ENCODE measurements at places on chromosomes 7 and 10.

GRCh38 chr7:134660242-134660785 is 13.7 kb downstream of the BPGM start:
- no peak for DNase-seq

GRCh38 chr10:115866691-115867090 is 406.3 kb downstream of the GFRA1 start:
- peak; percentile 81 for DNase-seq

GRCh38 chr7:24779283-24779655 is 22.0 kb upstream of the GSDME start:
- DNase-seq, result peak; percentile 68

GRCh38 chr7:147304376-147304775 is 1187.8 kb downstream of the CNTNAP2 start:
- DNase-seq, result no peak

DNA sequence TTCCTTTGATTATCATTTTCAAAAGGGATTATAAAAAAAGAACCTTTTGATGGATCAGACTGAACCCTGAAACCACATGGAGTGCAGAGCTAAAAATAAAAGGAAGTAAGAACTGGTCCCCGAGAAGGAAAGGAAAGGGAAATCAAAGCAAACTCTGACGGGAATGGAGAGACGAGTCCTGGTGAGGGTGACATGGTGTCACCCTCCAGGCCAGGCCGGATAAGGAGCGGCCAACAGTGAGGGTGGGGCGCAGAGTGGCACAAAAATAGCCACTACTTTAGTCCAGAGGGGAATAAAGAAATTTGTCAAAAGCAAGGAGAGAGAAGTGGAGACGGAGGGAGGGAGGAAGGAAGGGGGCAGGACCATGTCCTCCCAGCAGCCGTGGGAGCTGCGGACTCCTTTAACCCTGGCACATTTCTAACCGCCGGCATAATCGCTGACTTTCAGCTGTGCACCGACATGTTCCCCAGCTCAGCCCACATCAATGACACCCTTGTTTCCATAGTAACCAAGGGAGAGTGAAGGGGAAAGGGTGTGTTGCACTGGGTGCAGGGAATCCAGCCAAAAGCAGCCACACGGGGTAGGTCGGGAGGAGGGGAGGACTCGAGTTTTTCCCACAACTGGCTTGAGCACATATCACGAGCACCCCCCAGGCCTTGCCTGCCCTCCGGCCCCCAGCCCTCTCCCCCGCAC is 29.7 kb downstream of the TRIM8 start:
- peak; percentile 49 for DNase-seq

- no peak for DNase-seq
Observed at GRCh38 chr10:44827431-44828006, 83.6 kb upstream of the TMEM72 start.

DNA sequence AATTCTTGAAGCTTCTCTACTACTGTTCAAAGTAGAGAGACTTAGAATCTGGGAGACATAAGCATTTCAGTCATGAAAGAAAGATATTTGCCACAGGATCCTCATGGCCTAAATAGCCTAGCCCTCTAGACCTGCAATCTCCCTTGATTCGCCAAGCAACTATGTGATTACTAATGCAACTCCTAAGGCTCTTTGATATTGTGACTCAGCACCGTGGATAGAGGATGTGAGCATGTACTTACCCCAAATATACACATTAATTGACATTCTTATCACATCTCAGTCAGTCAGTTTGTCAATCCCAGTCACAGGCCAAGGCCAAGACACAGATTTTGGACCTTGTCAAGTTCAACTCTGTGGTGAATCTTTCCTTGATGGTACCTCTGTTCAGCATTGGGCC is 42.6 kb downstream of the GPR37 start:
- no peak for DNase-seq

GRCh38 chr7:139771001-139771956 is 6.5 kb downstream of the HIPK2 start:
- no peak for DNase-seq

DNA sequence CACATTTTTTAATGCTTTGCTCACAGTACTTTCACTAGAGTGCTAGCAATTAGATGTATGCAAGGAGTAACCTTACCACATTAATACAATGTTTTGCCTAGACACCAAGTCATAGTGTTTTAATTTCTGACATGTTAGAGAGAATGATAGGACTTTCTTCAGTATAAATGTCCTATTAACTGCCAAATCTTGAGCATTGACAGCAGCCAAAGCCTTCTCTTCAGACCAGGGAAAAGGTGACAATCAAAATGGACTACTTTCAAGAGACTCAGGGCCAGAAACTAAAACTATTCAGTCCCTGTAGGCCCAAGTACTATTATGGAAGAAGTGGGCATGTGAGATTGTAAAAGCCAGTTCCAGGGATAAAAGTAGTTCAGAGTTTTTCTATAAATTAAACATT is 201.4 kb upstream of the PCDH15 start:
- DNase-seq, result no peak

DNA sequence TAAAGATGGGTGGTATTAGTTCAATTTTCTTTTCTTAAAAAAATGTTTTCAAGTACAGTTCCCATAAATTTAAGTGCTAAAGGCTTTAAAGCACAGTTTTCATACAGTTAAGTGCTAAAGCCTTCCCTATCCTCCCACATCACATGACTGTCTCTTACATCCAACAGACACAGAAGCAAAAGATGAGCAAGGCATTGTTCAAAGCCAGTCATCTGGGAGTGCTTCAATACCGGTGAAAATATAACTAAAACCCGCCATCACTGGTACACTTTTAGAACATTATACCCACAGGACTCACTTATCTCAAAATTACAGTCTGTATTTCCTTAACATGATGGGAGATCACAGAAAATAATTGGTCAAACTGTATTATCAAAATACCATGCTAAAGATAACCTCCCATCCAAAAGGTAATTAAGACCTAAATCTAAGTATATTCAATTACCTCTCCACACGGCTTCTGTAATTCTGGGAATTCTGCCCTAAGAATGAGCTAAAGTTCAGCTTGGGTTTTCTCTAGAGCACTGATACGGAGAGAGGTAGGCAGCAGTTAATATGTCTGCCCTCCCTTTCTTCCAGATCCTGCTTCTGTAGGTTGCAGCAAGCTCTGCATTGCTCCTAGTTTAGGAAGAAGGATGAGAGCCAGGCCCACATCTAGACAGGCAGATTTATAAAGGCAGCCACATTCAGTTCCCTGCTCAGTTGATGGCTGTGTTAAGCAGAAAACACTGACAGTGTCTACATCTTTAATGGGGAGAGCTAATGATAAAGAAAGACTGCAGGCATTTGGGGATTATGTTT is 474.8 kb upstream of the PFKP start:
- no peak for DNase-seq

DNA sequence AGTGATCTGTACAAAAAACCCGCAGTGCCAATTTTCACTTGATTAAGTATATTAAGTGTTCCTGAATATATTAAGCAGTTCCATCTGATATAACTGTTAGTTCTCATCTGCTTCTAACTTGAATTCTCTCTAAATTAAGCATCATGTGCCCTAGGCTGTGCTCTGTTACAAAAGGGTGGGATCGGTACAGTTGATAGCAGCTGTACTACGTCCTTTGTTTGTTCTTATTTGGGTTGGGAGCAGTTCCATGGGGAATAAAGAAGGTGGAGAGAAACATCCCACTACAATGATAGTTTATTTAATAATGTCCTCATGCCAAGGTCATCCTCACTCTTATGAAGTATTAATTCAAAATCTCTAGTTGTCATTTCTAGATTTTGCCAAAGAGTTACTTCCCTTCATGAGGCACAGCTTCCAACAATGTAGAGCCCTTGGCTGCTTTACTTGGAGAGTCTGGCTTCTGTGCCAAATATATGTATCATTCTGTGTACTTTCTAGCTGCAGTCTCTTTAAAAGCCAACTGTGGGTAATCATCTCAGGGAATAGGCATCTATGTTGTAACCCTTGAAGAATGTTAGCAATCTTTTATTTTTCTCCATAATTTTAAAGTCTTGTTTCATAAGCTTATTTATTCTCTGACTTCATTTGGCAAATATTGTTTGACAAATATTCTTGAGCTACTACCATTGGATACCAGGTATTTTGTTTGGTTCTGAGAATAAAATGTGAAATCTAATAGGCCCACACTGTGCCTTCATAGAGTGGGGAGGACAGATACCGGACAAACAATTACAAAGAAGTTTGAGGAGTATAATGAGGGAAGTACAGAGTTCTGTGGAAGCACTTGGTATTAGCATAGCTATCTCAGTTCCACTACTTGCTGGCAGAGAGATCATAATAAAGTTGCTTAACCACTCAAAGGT is 22.4 kb upstream of the AHR start:
- DNase-seq, result no peak

GRCh38 chr7:141691961-141692360 is 10.0 kb downstream of the DENND11 start:
- DNase-seq, result no peak

- DNase-seq, result no peak
Observed at GRCh38 chr7:107430057-107430456, 39.8 kb upstream of the GPR22 start.

DNA sequence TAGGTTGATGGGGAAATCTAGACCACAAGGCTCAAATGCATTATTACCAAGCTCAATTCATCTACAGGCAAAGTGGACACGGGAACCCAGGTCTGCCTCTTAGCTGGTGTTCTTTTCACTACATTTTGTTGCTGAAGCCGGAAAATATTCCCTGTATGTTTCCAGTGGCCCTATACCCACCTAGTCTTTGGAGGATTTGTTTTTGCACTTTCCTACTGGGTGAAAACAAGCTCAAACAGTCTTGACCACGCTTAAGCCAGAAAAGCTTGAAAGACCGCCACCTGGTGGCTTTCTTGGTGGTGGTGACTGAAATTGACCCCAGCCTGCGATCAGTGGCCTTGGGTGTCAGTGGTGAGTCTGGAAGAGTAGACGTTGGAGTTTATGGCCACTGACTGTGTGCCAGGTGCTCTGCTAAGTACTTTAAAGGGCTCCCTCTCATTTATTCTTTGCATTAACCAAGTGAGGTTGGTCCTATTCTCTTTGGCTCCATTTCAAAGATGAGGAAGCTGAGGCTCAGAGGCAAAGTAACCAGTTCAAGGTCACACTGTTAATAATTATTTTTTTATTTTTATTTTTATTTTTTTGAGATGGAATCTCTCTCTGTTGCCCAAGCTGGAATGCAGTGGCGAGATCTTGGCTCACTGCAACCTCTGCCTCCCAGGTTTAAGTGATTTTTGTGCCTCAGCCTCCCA is 11.1 kb upstream of the CRTAC1 start:
- DNase-seq, result peak; percentile 80

DNA sequence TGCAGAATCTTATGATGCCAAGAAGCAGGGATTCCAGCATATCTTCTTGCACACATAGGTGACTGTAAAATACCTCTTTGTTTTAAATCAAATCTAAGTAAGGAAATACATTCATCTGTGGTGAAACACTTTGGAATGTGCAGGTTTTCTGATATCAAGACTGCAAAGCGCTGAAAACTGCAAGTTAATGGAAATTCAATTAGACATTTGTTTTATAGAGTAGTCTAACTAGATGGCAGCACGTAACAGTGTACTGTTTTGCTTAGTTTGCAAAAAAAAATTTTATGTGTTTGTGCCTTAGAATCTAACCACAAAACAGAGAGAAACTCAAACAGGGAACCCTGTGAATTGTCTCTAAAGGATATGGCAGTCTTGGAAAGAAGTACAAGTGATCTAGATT is 259.2 kb downstream of the HDAC9 start:
- no peak for DNase-seq

GRCh38 chr10:47334466-47335295 is 12.4 kb downstream of the GDF2 start:
- no peak for DNase-seq

DNA sequence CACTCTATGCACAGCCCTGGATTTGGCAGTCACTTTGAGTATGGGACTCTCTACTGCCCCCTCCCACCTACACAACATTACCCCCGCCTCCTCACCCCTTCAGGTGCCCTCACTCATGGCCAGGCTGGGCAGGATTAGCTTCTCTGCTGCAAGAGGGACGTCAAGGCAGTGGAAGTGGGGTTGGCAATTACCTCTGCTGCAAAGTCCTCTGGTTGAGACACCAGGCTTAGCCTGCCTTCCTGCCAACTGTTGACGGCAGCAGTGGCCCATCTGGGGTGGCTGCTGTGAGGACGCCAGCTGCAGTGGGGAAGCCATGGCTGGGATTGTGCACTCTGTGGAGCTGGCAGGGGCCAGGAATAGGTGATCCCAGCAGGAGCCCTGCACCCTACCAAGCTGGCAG is 26.7 kb downstream of the SVIL start:
- DNase-seq, result no peak

GRCh38 chr10:69506487-69506833 is 55.2 kb downstream of the TSPAN15 start:
- DNase-seq, result no peak

- DNase-seq, result no peak
Observed at GRCh38 chr10:73501651-73502050, 5.8 kb upstream of the PPP3CB start.

GRCh38 chr10:97518301-97519043 is 19.7 kb downstream of the UBTD1 start:
- DNase-seq, result no peak

- peak; percentile 89 for DNase-seq
Observed at GRCh38 chr7:70416347-70416985, 715.5 kb upstream of the GALNT17 start.

DNA sequence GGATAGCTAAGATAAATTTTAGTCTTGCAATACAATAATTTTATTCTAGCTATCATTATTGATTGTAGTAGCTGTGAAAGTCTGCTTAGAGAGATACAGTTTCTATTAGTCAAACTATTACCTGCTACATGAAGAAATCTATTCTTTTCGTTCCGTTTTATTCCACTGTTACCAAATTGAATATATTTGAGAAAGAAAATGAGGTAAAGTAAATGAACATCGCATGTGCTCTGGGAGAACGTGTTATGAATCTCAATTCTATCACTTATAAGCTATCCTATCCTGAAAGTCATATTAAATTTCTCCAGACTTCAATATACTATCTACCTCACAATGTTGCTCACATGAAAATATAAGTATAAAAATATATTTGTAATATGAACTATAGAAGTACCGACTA is 21.3 kb downstream of the GRM3 start:
- no peak for DNase-seq

Measured in NCI-H82 (cell line).